Osteocyte (in vitro differentiated cells): ENCODE measurements at places on chromosomes 1 and 21. TPM values are rescaled to one million over a fixed set of nuclear protein-coding genes. Genes with fewer than 3 reads are reported as not detected.

DNA sequence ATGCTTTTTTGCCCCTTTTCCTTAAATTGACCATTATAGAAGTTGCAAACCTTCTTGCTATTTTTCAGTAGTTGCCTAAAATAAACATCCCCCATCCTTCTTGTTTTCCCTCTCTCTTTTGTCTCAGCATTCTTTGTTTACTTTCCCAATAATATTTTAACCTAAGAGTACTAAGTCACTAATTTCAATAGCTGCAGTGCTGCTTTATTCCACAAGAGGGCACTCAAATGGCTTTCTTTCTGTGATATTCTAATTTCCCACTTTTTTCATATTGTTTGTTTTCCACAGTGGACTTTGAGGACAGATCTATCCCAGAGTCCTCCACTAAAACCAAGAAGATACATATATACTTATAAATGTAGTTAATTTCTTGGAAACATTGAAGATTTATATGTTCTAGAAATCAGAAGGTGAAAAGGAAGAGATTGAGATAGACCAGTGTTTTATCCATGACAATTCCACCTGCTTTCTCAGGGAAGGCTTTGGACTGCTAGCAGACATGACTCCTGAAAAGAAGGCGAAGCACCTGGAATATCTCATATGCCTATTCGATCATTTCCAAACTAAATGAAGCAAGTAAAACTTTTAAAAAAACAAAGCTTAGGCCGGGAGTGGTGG, 104.8 kb upstream of the GRIK1 start:
- H3K4me3 ChIP-seq = no peak overlapping the region
- H3K4me1 ChIP-seq = no peaks in the 10 kb centered on the region
- no peaks in the 10 kb centered on the region for H3K36me3 ChIP-seq
- no peak overlapping the region for H3K27ac ChIP-seq
- H3K27me3 ChIP-seq = peaks cover 39% of the 10 kb centered on the region

- peaks cover 5% of the 10 kb centered on the region for H3K4me1 ChIP-seq
- no peaks in the 10 kb centered on the region for H3K27me3 ChIP-seq
- no peak overlapping the region for H3K27ac ChIP-seq
- no peak for DNase-seq
- no peaks in the 10 kb centered on the region for H3K36me3 ChIP-seq
These were observed 9.1 kb downstream of the AHDC1 start for GRCh38 chr1:27594564-27595510.

- no peaks in the 10 kb centered on the region for H3K36me3 ChIP-seq
- no peak for DNase-seq
- no peaks in the 10 kb centered on the region for H3K27me3 ChIP-seq
- H3K4me3 ChIP-seq = no peak overlapping the region
- peaks cover 14% of the 10 kb centered on the region for H3K4me1 ChIP-seq
These were observed 35.2 kb upstream of the AK4 start for GRCh38 chr1:65112811-65113210.

DNA sequence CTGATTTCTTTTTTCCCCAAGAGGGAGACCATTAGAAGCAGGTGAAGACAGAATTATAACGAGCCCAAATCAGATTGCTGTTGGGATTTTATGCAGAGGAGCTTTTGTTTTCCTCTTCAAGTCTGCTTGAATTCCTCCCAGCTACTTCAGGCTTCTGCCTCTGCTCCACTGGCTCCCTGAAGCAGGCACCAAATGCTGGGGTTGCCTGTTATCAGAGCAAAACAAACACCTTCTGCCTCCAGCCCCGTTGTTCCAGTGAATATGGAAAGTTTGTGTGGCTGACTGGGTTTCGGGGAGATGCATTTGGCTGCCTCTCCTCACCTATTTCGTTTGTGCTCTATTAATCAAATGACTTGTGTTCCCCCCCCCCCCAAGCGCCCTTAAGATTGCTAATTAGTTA, 209.2 kb downstream of the URB2 start:
- peaks cover 57% of the 10 kb centered on the region for H3K27me3 ChIP-seq
- H3K36me3 ChIP-seq = no peaks in the 10 kb centered on the region
- H3K27ac ChIP-seq = no peak overlapping the region
- H3K4me3 ChIP-seq = no peak overlapping the region

DNA sequence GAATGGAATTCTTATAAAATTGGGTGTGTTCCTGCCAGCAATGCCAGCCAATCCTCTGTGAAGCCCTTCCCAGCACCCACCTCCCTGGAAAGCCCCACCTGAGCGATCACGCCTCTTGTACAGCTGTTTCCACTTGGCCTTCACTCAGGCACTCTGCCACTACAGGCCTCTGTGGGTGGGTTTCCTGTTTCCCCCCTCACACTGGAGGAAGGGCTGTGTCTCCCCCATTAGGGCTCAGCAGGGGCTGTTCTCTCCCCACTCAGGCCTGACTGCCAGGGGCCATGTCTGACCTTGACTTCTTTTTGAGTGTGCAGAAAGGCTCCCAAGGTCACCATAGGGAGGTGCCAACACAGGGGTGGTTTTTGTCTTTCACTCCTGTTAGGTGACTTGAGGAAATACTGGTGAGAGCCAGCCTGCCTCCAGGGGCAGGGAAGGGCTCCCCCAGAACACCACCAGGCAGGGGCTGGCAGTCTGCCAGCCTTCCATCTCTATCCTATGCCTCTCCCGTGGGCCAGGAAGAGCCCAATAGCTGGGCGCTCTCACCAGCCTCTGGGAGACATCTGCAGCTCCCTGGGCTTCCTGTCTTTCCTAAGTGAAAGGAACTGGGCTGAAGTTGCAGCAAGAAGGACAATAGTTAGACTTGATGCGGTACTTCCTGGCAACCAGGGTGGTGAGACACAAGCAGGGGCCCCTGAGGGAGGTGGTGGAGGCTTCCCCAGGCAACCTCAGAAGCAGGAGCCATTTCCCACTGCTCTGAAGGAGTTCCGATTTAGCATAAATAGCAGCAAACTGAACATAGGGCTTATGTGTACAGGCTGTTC, 49.1 kb downstream of the ELK4 start:
- H3K4me1 ChIP-seq = peaks cover 8% of the 10 kb centered on the region
- no peak overlapping the region for H3K27ac ChIP-seq
- no peaks in the 10 kb centered on the region for H3K36me3 ChIP-seq

- no peak overlapping the region for H3K4me3 ChIP-seq
- DNase-seq = no peak
- H3K4me1 ChIP-seq = no peaks in the 10 kb centered on the region
- no peaks in the 10 kb centered on the region for H3K36me3 ChIP-seq
- no peak overlapping the region for H3K27ac ChIP-seq
- peaks cover 31% of the 10 kb centered on the region for H3K27me3 ChIP-seq
These were observed 140.5 kb downstream of the SPATA46 start for GRCh38 chr1:162236201-162236600.

DNA sequence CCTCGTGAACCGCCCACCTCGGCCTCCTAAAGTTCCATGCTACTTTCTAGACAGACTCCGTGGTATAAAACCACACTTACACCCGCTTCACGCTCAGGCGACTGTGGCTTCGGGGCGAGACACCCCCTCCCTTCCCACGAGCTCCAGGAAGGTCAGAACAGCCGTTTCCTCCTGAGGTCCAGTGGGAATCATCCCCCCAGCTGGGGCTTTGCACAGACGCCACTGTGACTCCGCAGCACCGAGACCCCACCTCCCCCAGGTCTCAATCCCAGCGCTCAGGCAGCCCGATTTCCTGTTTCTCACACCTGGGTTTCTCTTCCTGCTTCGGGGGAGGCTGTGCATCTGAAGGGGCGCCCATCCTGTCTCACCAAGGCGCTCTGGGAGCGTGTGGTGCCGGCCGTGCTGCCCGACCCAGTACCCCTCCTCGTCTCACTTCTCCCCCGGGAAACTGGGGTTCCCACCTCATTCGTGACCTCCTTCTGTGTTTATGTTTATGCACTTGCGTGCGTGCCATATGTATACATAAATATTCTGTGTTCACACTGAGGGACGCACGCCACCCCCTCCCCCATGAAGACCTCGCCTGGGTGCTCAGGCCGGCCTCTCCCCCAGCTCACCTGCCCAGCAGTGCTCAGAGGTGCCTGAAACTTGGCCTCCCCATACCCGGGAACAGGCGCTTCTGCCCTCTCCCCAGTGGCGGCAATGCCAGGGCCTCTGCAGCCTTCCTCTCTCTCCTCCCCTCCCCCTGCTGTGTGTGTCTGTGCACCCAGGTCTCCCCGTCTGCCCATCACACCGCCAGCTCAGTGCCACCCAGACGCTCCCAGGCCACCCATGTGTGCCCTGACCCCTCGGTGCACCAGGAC, 14.6 kb downstream of the SLC35E2B start:
- no peak overlapping the region for H3K4me3 ChIP-seq
- peaks cover 10% of the 10 kb centered on the region for H3K4me1 ChIP-seq
- peak overlapping the region; percentile 50 for H3K27ac ChIP-seq
- peaks cover 7% of the 10 kb centered on the region for H3K36me3 ChIP-seq
- no peaks in the 10 kb centered on the region for H3K27me3 ChIP-seq
- no peak for DNase-seq

DNA sequence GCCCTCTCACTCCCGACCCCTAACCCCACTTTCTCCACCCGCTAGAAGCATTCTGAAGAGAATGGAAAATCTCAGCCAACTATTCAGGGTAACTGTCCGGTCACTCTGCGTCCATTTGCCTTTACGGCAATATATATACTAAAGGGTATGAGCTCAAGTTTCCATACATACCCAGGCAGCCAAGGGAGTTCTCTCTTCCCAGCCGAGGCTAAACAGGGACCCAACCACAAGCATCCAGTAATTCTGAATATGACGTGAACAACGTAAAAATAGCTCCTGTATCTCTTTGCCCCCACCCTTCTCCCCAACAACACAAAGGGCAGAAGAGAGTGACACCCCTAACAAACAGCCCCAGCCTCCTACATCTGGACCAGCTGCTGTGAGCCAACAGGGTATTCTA, 67.7 kb downstream of the SSBP3 start:
- H3K36me3 ChIP-seq = peaks cover 7% of the 10 kb centered on the region
- DNase-seq = no peak
- H3K27ac ChIP-seq = no peak overlapping the region
- no peak overlapping the region for H3K4me3 ChIP-seq
- H3K27me3 ChIP-seq = no peaks in the 10 kb centered on the region

GRCh38 chr1:200304171-200304570, 105.7 kb downstream of the ZNF281 start:
- no peaks in the 10 kb centered on the region for H3K36me3 ChIP-seq

DNA sequence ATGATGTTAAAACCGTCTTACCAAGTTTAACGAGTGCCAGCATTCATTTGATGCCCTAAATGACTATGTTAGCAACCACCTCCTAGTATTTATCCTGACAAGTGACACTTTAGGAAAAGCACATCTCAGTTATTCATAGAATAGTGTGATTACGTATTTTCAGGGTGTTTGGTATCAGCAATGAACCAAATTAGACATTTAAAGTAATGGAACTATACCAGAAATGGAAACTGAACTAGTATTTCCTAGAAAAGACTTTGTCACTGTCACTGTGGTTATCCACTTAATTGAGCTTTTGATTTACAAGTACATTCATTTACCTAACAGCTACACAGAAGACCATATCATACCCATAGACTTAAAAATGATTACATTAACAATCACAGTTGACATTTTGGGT, 3.6 kb upstream of the IL12RB2 start:
- peaks cover 70% of the 10 kb centered on the region for H3K27me3 ChIP-seq
- H3K27ac ChIP-seq = no peak overlapping the region
- H3K4me1 ChIP-seq = peaks cover 7% of the 10 kb centered on the region
- DNase-seq = no peak

DNA sequence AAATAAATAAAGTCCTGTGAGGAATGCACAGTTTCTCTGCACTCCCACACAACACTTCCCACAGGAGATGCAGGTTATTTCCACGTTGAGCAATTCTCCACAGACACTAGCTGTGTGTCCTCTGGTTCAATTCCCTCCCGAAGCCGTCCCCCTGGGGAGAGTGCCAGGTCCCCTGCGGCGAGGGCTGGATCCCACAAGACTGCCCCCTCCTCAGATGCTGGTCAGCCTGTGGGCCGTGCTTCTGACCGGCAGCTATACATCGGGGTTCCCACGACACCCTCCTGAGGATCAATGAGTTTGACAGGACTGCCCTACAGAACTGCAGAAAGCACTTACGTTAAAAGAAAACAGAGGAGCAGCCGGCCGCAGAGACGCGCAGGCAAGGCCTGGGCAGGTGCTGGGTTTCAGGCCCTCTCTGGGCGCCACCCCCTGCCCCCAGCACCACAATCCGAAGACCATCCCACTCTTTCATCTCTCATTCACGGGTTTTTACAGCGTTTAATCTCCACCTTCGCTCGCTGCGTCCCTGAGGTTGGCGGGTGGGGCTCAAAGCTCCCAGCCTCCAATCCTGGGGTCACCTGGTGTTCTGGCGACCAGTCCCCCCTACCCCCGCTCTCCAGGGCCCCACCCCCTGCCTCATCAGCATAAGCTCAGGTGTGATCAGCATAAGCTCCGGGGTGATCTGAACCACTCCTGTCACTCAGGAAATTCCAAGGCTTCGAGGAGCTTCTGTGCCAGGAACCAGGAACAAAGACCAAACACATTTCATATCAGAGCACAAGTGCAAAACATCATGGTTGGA, 9.3 kb downstream of the SLC35E2B start:
- peaks cover 11% of the 10 kb centered on the region for H3K36me3 ChIP-seq
- peak overlapping the region; percentile 18 for H3K27ac ChIP-seq
- no peak overlapping the region for H3K4me3 ChIP-seq
- H3K27me3 ChIP-seq = no peaks in the 10 kb centered on the region
- DNase-seq = no peak

GRCh38 chr1:55346586-55346985, 131.4 kb upstream of the USP24 start:
- H3K4me1 ChIP-seq = no peaks in the 10 kb centered on the region
- no peak overlapping the region for H3K27ac ChIP-seq
- DNase-seq = no peak
- H3K4me3 ChIP-seq = no peak overlapping the region

DNA sequence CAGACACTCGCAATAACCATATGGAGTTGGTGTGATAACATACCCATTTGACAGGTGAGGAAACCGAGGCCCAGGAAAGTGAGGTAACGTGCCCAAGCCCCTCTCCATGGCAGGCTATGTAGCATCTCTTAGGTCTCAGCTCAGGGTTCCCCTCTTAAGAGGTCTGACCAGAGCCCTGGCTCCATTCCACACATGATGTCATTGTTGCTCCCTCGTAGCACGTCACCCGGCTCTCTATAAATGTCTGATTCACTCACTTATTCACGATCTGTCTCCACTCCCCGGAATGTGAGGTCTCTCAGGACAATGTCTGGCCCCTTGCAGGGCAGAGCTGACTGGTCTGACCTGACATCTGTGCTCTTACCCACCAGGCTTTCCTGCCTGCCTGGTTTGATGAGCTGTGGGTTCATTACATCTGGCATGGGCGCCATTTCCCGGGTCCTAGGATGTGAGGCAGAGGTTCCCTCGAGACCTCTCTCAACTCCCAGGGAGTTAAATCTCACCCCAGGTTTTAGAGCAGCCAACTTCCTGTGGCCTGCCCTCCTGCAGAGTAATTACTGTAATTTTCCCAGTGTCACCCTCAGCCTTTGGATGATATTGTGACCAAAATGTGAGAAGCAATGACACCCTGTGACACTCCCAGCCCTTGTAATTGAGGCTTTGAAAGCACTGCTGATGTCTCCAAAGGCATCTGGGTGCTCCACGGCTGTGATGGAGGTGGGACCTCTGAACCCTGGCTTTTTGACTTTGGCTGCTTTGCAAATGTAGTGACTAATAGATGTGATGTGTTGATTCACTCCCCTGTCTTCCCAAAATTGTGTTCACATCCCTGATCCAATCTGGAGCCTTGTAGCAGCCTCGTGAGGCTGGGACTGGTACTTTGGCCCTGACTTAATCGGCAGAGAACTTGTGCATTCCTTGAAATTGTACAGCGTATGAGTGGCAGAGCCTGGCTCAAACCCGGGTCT, 10.6 kb downstream of the ACTL8 start:
- peak overlapping the region; percentile 65 for H3K27ac ChIP-seq
- H3K4me1 ChIP-seq = peaks cover 29% of the 10 kb centered on the region
- no peak overlapping the region for H3K4me3 ChIP-seq
- no peaks in the 10 kb centered on the region for H3K27me3 ChIP-seq
- DNase-seq = no peak

RNF19B gene
- total RNA-seq = 12.6 and 15.3 TPM in 2 replicates

ADAR gene
- 186 and 188 TPM in 2 replicates for total RNA-seq

DNM3 gene
- total RNA-seq = 3.4 and 3.7 TPM in 2 replicates

SH3GLB1 gene
- 80.5 and 81.8 TPM in 2 replicates for total RNA-seq

RHEX gene
- not detected in 2 replicates for total RNA-seq
